Suppressor macrophage (primary cell): ENCODE measurements at places on chromosomes 6 and 20.

DNA sequence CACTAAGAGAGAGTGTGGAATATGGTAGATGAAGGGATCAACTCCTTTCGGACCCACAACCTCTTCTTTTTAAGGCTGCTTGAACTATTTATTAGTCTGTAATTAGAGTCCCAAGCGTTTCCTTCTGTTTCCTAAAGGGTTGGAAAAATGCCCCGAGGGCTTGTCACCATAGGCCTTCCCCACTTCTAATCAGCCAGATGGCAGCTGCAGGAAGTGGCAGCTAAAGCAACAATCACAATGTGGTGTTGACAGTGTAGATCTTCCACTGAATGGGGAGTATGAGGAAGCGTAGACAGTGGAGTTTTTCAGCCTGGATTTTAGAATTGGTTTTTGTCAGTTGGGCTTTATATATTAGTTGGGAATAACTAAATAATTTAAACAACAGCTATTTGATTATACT, 40.6 kb downstream of the SLC35D3 start:
- DNase-seq, result no peak

DNA sequence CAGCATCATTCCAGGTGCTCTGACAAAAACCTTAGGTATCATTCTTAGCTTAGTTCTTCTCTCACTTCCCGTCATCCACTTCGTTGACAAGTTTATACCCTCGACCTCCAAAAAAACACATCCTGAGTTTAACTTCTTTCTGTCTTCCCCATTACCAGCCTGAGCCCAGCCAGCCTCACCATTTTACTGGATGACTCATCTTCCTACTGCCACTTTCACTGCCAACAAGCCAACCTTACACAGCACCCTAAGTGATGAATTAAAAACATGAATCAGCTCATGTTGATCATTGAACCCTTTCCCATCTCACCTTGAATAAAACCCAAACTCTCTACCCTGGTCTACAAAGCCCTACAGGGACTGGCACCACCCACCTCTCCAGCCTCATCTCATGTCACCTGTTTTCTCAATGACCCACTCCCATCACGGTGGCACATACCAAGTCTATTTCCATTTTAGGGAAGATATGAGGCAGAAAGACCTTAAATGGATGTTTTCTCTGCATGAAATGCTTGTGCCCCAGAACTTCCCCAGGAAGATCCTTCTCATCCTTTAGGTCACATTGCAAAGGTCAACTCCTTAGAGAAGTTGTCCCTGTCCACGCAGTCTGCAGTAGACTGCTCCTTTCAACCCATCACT, 9.9 kb upstream of the UST start:
- DNase-seq, result no peak

DNA sequence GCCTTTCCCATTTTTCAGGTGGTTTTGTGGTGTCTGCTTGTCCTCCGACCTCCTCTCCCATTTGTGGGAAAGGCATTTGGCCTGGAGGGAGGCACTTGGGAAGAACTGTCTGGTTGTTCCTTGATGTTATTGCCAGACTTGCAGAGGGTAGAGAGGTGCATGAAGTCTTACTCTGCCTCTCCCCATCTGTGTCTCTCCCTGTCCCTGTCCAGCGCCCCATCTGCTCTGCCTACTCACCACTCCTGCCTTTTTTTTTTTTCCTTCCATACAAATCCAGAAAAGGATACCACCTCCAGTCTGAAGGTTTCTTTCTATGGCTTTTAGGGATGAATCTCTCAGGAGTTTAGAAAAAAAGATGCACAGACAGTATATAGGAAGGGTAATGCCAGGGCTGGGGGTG, 19.8 kb downstream of the PPARD start:
- no peak for DNase-seq

DNA sequence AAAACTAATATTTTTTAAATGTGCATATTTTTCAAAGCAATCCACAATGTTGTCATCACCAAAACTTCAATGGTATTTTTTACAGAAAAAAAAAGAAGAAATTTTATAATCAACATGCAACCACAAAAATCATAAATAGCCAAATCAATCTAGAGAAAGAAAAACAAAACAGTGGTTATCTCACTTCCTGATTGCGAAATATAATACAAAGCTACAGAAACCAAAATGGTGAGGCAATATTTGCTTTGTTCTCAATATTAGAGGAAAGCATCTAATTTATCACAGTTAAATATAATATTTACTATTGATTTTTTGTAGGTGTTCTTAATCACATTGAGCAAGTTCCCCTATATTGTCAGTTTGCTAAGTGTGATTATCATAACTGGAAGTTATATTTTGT, 720.7 kb upstream of the ADGRB3 start:
- DNase-seq, result no peak

DNA sequence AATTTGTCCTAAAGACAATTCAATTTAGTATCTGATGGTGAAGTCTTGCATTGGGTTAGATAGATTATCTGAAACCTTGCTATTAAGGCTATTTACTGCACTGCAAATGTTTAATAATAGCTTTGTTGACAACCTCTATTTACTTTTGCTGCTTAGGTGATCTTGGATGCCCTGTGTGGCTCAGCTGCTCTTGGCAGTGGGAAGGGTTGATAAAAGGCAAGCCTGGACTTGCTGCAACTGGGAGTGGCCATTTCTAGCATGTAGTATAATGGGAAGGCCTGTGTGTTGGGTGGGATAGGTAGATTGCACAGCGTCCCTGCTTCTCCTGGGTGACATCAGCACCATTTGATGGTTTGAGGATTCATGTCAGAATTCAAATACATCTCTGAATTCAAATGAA, 49.1 kb downstream of the ARMC2 start:
- DNase-seq, result no peak
